ENCODE measurements at places on chromosomes 11 and 22. TPM values are rescaled to one million over a fixed set of nuclear protein-coding genes. Genes with fewer than 3 reads are reported as not detected.
A peak's percentile ranks its signal among the peaks of the same experiment; 100 is the strongest.

DNA sequence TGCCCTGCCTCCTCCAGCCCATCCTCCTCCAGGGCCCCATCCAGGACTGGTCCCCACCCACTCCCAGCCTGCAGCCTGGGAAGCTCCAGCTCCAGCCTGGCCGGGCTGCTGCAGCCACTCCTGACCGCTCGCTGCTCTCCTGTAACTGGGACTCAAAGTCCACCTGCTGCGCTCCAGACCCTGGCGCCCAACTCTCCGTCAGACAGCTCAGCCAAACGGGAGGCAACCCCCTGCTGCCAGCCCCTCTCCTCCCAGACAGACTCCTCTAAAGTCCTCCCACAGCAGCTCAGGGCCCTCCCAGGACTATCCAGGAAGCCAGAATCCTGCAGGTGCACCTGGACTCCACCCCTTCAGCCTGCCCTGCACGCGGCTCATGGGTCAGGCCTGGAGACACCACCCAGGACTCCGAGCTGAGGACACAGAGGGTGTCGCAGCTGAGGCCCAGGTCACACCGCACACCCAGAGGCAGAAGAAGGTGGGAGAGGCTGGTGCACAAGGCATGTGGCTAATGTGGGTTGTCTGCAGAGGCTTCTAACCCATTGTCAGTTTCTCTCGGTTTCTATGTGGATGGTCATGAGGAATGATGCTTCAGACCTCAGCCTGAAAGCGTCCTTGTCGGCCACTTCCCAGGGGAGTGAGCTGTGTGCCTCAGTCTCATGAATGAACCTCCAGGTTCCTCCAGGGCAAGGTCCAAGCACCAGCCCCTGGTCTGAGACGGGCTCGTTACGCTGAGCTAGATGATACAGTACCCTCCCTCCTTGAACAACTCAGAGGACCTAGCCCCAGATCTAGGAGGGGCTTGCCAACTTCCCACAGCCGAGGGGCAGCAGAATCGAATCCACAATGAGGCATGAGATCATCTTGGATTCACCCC, 1514.8 kb downstream of the TBC1D22A start:
- H3K4me3 ChIP-seq, result no peak overlapping the region
- DNase-seq, result no peak
- no peaks in the 10 kb centered on the region for H3K36me3 ChIP-seq
- H3K27ac ChIP-seq, result no peak overlapping the region

DNA sequence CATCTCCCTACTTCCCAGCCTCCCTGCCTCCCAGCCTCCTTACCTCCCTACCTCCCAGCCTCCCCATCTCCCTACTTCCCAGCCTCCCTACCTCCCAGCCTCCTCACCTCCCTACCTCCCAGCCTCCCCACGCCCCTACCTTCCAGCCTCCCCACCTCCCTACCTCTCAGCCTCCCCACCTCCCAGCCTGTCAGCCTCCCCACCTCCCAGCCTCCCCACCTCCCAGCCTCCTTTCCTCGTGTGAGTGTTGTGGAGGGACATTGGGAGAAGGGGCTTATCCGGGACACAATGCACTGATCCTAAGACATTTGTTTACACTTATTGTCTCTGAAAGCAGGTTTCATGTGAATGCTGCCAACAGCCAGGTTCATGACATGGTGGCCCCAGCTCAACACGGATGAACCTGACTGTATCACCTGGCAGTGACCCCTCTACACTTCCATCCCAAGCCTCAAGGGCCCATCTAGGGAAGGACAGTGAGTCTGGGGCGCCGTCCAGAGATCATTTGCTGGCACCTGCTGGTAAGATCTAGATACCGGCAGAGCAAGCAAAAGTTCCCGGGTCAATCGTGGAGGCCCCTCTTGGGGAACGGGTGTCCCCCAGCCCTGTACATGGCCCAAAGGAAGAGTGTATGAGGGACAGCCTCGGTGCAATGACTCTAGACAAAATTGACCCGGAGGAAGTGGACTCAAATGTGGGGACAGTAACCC, 34.5 kb upstream of the TH start:
- DNase-seq, result peak; percentile 29
- no peaks in the 10 kb centered on the region for H3K27me3 ChIP-seq
- H3K27ac ChIP-seq, result no peak overlapping the region
- no peaks in the 10 kb centered on the region for H3K36me3 ChIP-seq
- no peaks in the 10 kb centered on the region for H3K4me1 ChIP-seq

GRCh38 chr11:83922318-83922717, 636.2 kb upstream of the CCDC90B start:
- no peaks in the 10 kb centered on the region for H3K27me3 ChIP-seq
- no peak for DNase-seq
- no peak overlapping the region for H3K27ac ChIP-seq
- H3K36me3 ChIP-seq, result no peaks in the 10 kb centered on the region
- no peak overlapping the region for H3K4me3 ChIP-seq

Gene YPEL1
- total RNA-seq, result 3.5 TPM

- H3K4me1 ChIP-seq, result no peaks in the 10 kb centered on the region
- DNase-seq, result no peak
- H3K36me3 ChIP-seq, result no peaks in the 10 kb centered on the region
- no peaks in the 10 kb centered on the region for H3K27me3 ChIP-seq
Observed at GRCh38 chr22:28029201-28029948, 110.3 kb upstream of the PITPNB start.

Gene ATG13
- 49.9 TPM for total RNA-seq

DNA sequence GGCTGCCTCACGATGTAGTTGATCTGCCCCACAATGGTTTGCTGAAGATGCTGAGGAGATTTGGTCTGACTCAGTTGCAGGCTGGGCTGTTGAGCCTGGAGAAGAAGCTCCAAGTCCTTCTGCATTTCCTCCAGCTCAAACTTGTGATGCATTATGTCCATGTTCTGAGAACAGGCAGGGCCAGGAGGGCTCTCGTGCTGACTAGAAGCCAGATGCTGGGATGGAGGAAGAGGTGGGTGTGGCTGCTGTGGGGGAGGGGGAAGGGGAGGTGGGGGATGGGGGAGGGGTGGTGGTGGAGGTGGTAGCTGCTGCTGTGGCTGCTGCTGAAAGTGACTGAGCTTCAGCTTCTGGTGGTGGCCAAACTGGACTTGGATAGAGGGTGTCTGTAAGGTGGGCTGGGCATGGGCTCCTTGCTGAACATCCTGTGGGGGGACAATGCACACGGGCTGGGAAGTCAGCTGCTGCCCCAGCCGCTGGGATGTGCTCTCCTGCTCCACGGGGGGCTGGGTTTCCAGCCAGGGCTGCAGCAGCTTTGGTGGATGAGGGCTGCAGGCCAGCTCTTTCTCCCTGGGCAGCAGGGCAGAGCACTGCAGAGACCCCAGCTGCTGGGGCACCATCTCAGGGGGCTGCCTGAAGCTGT, 42.1 kb downstream of the TRIM66 start:
- H3K36me3 ChIP-seq, result peaks cover 85% of the 10 kb centered on the region
- no peaks in the 10 kb centered on the region for H3K4me1 ChIP-seq
- DNase-seq, result no peak

Gene ADAMTS8
- total RNA-seq, result not detected

- DNase-seq, result peak; percentile 48
- H3K27me3 ChIP-seq, result no peaks in the 10 kb centered on the region
- no peaks in the 10 kb centered on the region for H3K36me3 ChIP-seq
- no peaks in the 10 kb centered on the region for H3K4me1 ChIP-seq
- no peak within 1 kb of the TSS for H3K4me3 ChIP-seq
Observed at GRCh38 chr11:17544181-17544622, at the start of gene USH1C. USH1C (minus strand) TSS chr11:17544416; CDS start chr11:17544307, 109 bp downstream.

Measured in liver (tissue), 10 donors.